ENCODE measurements at places on chromosomes 3 and 15.

DNA sequence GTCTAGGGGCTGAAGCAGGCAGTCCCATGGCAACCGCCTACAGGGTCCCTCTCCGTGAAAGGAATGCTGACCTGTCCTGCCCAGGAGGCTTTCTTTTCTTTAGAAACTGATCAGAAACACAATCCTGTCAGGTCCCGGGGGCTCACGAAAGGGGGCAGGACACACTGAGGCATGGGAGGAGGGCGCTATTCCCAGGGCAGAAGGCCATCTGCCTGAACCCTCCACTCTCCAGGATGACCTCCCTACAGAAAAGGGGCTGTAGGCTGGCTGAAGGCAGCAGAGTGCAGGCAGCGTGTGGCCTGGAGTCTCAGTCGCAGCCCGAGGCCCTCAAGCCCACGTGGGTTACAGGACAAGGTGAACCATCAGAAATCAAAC lies 18.4 kb upstream of the LRRK1 start:
- DNase-seq = no peak

GRCh38 chr15:62719316-62719715 lies 323.2 kb upstream of the TPM1 start:
- DNase-seq = peak; percentile 51

DNA sequence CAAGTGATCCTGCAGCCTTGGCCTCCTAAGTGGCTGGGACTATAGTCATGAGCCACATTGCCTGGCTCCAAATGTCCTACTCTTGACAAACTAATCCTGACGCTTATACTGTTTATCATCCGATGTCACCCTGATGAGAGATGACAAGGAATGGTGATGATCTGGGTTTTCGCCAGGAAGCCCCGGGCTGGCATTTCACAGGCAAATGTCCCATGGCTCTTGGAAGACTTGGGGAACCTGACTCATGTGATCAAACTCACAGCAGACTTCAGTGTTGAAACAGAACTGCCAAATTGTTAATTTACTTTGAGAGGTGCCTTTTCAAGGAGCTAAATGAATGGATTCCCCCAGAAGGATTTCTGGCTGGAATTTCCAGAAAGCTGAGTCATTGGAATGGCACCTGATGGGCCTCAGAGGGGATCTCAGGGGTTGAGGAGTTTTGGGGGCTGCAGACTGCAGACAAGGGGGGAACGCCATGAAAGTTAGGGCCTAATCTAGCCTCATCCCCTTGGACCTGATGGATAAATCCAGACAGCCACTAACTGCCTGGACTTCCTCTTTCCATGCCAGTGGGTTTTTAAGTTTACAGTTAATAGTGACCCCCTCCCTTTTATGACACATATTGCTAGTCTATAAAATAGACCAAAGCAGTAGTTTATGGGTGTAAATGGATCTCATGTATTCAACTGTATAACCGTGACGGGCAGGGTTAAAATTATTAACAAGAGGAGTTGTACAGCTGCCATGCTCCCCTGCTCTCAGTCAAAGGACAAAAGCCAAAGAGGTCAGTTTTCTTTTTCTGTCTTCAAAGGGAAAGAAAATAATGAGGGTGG lies 146.6 kb downstream of the CHSY1 start:
- DNase-seq = peak; percentile 72

DNA sequence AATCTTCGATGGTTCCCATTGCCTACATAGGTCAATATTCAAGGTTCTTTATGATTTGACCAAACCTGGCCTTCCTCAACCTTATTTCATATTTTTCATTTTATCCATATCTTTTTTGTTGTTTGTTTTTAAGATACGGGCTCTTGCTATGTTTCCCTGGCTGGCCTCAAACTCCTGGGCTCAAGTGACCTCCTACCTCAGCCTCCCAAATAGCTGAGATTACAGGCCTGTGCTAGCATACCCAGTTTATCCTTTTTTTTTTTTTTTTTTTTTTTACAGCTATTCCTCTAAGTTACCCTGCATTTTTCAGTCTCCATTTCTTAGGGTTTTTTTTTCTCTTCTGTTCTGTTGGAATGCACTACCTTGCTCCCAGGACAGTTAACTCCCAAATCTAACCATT lies 14.5 kb downstream of the ZNF609 start:
- DNase-seq = no peak

DNA sequence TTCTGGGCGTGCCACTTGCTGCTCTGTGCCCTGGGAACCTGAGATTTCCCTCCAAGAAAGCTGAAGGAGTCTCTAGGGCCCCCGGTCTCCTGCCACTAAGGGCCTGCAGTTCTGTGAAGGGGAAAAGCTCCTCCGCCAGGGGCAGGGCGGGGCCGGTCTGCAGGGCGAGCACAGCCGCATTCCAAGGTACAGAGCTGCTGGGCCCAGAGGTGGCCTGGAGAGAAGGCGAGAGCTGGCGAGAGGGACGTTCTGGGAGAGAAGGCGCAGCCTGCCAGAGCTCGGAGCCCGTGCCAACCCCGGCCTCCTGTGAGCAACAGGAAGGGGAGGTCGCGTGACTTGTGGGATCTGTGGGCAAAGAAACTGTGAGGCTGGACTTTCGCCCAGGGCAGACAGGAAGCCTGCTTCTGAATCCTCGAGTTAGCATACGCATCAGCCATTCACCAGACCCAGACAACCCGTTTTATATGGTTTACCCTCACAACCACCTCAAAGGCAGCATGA lies 500.4 kb downstream of the SHQ1 start:
- peak; percentile 66 for DNase-seq

- no peak for DNase-seq
Measured at GRCh38 chr3:156189927-156190326, 69.5 kb downstream of the KCNAB1 start.

DNA sequence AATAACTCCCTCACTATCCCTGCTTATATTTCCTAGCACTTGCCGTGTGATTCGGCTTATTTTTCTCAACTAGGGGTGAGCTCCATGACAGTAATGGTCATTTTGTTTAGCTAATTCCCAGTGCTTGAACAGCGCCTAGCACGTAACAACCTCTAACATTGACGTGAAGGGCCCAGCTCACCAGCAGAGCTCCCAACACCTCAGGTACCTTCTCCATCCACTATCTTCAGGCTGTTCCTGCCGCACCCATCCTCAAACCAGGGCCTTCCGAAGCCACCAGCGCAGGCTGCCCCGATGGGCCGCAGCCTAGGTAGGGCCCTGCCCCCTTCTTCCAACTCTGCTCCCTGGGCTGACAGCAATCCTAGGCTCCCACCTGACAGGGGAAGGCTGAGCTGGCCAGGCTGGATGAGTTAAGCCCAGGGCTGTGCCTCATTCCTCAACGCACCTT lies 751 bp upstream of the RPS17 start:
- no peak for DNase-seq

DNA sequence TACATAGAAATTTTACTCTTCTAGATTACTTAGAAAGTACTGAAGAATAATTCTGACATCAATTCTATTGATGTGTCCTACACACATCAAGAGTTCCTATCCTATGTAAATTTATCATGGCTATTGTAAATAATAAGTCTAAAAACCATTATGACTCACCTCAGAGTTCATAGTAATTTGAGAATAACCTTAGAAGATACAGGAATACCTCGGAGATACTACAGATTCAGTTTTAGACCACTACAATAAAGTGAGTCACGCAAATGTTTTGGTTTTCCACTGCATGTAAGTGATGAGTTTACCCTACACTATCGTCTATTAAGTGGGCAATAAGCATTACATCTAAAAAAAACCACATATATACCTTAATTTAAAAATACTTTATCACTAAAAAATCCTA lies 74.8 kb downstream of the NR1I2 start:
- no peak for DNase-seq

GRCh38 chr3:39982665-39983357 lies 173.4 kb downstream of the MYRIP start:
- DNase-seq = no peak

DNA sequence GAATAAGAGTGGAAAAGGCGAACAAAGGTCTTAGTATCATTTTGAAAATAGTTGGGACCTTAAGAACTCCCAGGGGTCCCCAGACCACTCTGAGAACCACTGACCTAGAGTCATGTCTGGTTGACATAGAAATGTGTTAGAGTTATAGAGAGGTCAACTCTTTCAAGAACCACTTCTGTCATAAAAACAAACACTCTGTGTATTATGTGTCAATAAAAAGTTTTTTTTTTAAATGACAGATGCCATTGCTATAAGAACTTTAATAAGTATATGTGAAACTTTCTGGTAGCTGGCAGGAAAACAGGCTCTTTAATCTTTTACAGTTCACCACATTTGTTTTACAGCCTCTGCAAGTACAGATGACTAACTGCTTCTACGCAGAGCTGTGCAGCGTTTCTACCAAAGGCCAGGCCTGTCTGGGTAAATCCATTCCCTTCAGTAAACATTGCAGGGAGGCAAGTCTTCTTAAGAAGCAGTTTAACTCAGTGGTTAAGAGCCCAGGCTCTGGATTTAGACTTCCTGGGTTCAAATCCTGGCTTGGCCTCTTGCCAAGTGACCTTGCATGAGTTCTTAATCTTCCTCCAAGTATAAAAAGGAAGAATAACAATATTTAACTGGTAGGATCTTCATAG lies 56.6 kb downstream of the RFTN1 start:
- peak; percentile 80 for DNase-seq

DNA sequence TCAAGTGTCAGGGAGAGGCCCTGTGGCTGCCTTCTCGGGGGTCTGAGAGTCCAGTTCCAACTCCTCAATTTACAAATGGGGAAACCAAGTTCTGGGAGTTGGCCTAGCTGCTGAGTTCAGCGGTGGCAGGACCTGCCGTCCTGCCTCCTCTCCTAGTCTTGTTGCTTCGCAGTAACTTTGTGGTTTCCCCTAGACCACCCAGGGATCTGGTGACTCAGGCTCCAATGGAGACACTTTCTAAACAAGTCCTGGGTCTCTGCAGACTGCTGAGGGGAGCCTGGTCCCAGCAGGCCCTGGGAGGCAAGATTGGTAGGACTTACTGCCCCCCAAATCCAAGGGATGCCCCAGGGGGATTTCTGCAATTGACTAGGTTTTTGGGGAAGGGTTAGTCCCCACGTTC lies 83.6 kb downstream of the SMAD6 start:
- peak; percentile 88 for DNase-seq

- DNase-seq = no peak
Measured at GRCh38 chr15:44659056-44659455, 4.4 kb downstream of the SPG11 start.

DNA sequence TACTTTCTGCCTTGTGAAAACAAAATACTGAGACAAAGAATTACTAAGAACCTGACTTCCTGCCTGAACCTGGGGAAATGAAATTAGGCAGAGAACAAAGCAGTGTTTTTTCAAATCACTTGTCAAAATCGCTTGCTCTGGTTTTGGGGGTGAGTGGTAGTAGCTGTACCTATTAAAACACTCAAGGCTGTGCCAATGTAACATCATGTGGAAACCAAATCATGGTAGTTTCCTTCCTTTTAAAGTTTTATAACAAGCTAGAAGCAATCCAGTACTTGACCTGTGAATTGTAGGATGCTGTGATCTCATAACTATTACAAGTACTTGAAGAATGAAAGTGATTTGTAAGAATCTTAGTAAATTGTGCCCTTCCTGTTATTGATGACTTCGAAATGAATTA lies 6.7 kb downstream of the CMTM8 start:
- DNase-seq = no peak

DNA sequence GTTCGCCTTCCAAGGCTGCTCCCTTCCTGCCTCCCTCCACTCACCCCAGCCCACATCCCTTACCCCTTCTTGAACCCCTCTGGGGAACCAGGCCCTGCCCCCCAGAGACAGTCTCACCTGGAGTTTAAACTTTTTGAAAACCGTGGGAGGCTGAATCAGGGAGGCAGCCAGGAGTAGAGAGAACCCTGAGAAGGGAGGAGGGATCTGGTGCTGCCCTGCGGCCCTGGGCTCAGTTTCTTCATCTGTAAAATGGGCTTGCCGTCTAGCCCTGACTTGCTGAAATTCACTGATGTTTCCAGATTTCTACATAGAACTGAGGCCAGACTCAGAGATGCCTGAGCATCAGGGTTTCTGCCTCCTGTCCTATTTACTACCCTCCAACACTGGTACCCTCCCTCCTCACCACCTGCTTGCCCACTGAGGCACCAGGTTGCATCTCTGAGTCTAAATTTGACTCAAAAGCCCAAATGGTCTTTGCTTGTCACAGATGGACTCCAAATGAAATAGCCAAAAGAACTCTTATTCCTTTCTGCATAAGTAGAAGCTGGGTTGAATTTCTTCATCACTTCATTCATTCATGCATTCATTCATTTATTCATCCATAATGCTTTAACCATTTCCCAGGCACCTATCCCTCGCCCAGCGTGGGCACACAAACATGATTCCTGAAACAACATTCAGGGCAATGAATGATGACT lies 11.9 kb upstream of the STRA6 start:
- DNase-seq = no peak

- DNase-seq = no peak
Measured at GRCh38 chr3:52289747-52290595, 2.3 kb downstream of the GLYCTK start.

- no peak for DNase-seq
Measured at GRCh38 chr15:62912808-62913207, 129.7 kb upstream of the TPM1 start.

- no peak for DNase-seq
Measured at GRCh38 chr3:133845127-133845526, 39.5 kb downstream of the SRPRB start.

- DNase-seq = no peak
Measured at GRCh38 chr3:152309031-152309430, 40.3 kb downstream of the MBNL1 start.

- DNase-seq = no peak
Measured at GRCh38 chr15:31954374-31955172, 75.7 kb upstream of the CHRNA7 start.

DNA sequence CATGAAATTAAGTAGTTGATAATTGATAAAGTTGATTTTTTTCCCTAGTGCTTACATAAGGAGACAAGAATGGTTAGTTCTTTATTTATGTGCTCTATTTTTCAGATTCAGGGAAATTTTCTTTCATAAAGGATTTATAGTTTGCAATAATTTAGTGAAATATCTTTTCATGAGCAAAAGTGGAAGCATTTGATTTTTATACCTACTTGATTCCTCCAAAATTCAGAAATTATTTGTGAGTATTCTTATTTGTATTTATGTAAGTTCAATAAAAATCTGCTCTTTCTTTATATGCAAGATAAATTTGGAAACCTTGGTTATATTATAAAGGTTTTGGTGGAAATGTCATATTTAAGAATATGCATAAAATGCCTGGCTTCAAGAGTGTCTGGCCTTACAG lies 14.7 kb upstream of the SLCO2A1 start:
- no peak for DNase-seq

GRCh38 chr3:58471025-58471887 lies 20.6 kb upstream of the KCTD6 start:
- peak; percentile 97 for DNase-seq

- no peak for DNase-seq
Measured at GRCh38 chr15:100767001-100767825, 112.4 kb upstream of the ALDH1A3 start.

GRCh38 chr15:48096355-48096786 lies 24.4 kb upstream of the SLC24A5 start:
- DNase-seq = no peak

Data from fibroblast of skin of right quadriceps (primary cell).